ENCODE measurements at places on chromosomes 4 and X.

- no peak for DNase-seq
These were observed 40.6 kb upstream of the SERTM2 start for GRCh38 chrX:111470681-111471403.

- no peak for DNase-seq
These were observed 26.3 kb upstream of the TMEM131L start for GRCh38 chr4:153439831-153440230.

- no peak for DNase-seq
These were observed 27.7 kb downstream of the STEEP1 start for GRCh38 chrX:119537487-119537886.

GRCh38 chr4:15648600-15648999 lies 6.6 kb downstream of the FBXL5 start:
- no peak for DNase-seq

DNA sequence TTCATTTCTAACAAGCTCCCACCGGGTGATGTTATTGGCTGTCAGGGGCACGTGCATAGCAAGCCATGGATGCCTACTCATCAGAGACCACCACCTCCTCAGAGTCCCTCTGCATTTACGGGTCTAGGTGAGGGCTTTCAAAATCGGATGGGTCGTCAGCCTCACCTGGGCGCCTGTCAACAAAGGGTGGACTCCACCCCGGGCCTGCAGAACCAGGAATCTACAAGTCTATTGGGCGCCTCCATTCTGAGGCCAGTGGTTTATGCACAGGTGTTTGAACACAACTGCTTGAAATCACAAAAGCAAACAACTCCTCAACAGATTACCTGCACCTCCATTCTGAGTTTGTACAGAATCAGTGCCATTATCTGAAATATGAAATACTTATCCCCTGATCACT lies 318.9 kb downstream of the PTTG2 start:
- DNase-seq, result no peak

GRCh38 chrX:71487814-71488213 lies 45.1 kb upstream of the OGT start:
- no peak for DNase-seq

GRCh38 chr4:83731609-83732008 lies 195.7 kb downstream of the GPAT3 start:
- DNase-seq, result no peak

DNA sequence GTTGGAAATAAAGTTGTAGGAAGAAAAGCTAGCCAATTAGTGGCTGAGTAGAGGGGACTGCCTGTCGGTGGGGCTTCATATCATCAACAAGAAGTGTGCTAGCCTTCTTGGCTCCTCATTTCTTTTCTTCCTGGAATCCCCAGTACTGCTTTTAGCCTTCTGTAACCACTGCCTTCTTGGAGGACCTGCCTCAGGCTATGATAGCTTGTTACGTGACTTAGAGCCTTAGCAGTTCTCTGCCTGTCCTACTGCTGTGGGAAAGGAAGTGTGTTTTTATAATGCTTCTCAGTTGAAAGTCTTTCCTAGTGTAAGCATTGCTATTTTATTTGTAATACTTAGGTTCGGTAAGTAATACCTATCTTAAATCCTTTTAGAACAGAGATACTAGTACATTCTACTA lies 61.9 kb downstream of the LARP1B start:
- DNase-seq, result no peak

- no peak for DNase-seq
These were observed 93.1 kb upstream of the ESX1 start for GRCh38 chrX:104347860-104348259.

- no peak for DNase-seq
These were observed 105.2 kb upstream of the FRG1 start for GRCh38 chr4:189835505-189835904.

- DNase-seq, result no peak
These were observed 210.4 kb downstream of the KLHL4 start for GRCh38 chrX:87728024-87728423.

DNA sequence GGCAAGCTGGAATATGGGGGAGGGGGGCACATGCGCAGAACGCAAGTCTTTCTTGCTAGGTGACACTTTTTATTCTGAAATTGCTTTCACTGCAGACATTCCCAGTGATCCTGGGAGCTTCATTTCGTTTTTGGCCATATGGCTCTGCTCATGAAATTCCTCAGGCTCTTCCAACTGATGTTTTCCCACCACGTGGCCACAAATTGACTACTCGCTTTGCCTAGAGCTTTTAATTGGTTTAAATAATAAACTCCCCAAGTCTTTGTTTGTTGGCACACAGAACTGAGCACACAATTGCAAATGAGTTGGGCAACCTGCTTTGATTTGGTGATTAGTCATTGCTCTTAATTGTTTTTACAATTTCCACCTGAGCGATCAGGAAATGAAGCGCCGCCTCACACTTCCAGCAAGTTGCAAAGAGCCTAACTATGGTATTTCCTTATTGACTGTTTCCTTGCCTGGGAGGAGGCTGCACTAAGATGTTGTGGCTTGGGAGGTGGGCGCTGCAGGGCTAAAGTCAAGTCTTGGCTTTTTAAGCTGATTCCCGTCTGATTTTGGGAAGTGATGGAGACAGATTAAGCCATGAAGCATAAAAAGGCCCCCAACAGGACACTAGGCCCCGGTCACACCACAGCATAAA lies 282.5 kb downstream of the ZIC3 start:
- no peak for DNase-seq

DNA sequence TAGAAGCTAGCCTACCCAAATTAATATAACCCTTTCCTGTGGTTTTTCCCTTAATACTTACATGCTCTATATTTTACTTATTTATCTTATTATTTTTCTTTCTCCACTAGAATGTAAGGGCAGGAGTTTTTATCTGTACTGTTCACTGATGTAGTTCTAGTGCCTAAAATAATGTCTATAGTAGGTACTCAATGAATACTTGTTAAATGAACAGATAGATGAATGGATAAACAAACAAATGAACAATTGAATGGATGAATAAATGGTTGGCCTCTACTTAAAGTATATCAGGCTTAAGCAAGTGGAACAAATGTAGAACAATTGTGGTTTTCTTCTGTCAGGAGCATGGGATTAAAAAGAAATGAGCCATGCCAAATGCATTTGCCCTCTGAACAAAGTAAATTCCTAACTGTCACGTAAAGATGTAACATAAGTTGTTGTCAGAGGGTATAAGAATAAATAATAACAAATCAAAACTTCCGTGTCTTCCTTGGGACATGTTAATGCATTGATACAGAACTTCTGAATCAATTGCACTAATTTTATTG lies 54.1 kb downstream of the SYTL5 start:
- DNase-seq, result no peak

DNA sequence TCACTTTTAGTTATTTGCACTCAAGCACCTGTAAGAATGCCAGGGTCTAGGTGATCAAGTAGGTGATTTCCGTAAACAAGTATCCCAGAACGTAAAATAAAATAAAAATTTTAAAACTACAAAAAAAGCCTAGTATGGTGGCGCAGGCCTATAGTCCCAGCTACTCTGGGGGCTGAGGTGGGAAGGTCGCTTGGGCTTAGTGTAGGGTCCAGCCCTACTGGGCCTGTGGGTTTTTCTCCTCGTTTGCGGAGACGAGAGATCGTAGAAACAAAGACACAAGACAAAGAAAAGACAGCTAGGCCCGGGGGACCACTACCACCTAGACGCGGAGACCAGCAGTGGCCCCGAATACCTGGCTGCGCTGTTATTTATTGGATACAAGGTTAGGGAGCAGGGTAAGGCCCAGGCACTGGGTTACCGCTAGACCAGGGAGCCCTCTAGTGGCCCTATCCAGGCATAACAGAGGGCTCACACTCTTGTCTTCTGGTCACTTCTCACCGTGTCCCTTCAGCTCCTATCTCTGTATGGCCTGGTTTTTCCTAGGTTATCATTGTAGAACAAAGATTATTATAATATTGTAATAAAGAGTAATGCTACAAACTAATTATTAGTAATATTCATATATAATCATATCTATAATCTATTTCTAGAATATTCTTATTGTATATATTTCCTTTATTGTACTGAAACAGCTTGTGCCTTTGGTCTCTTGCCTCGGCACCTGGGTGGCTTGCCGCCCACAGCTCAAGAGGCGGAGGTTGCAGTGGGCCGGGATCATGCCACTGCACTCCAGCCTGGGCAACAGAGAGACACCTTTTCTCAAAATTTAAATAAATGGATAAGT lies 38.4 kb downstream of the SAGE1 start:
- DNase-seq, result no peak

- DNase-seq, result no peak
These were observed 1477.8 kb downstream of the C4orf33 start for GRCh38 chr4:130573742-130574141.

DNA sequence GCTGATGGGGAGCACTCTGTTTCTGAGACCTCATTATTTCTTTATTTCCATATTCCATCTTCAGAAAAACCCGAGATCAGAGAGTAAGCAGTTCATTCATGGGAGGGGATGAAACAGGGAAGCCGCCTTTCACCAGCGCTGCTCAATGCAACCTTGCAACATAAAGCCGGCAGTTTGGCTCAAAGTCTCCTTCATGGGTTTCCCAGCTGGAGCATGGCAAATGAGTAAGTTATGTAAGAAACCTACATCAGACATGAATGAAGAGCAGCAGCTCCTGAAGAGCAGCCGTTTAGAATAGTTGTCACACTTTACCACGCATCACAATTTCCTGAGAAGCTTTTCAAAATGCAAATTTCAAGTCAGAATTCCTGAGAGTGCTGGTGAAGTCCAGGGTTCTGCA lies 578.8 kb downstream of the FSTL5 start:
- no peak for DNase-seq

GRCh38 chrX:4043951-4044350 lies 330.5 kb upstream of the PRKX start:
- DNase-seq, result no peak

DNA sequence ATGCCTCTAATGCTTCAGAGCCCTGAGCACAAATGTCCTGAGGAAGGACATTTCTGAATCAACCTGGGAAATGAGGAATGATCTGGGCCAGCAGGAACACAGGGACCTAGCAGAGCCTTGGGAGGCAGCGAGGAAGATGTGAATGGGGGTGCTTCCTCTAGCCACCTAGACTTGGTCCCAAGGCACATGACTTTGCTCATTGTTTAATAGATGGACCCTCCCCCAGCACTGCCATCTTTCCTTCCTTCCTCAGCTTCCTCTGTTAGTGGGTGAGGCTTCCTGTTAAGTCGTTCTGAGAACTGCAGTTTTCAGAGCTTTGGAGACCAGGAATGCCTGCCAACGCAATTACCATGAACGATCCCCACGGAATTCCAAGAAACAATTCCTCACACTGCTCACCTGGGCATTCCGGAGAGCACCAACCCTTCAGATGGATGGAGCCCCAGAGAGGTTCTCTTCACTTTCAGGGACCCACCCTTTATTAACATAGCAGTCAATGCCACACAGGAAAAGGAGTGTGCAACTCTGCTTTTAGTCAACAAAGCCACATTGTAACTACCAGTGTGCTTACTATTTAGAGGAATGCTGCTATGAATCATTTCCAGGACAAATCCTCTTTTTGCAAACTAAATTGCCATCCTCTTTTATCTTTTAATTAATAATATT lies 48.5 kb upstream of the STIM2 start:
- no peak for DNase-seq

DNA sequence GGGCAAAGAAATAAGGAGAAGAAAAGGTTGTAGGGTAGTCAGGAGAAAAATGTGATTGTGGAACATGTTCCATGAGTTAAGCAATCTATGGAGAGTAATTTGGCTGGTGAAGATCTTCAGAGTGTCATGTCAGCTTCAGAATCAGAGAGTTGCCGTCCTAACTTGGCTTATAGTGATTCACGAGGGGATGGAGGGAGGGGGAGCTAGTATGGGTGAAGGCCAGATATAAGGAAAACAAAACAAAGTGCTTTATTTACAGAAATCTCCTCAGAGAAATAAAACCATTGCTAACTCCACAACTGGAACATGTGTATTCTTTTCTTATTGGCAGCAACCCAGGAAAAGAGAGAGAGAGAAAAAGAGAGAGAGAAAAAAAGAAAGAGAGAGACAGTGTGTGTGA lies 256.5 kb upstream of the NRK start:
- no peak for DNase-seq

DNA sequence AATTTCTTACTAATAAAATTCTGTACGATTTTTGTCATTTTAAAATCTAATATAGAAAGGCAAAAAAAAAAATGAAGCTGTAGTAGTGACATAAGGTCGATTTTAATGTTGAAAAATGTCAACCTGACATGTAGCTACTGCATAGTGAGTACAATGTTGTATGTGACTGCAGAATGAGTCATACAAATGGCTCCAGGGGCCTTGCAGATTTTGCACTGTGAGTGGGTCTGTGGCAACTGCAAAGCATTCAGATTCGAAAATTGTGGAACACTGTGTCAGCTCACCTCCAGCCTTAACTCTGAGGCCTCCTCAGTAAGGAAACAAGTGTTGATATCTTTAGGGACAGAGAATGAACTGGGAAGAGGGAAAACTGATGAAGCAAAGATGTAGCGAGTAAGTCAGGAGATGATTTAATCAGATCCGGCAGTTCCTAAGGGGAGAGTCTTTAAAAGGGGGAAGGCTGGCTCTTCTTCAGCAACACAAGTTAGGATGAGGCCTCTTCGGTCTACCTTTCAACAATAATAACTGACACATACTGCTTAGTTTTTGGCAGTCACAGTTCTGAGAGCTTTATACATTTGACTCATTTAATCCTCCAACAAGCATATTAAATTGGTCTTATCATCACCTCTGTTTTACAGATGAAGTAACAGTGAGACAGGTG lies 24.9 kb downstream of the TKTL2 start:
- no peak for DNase-seq

DNA sequence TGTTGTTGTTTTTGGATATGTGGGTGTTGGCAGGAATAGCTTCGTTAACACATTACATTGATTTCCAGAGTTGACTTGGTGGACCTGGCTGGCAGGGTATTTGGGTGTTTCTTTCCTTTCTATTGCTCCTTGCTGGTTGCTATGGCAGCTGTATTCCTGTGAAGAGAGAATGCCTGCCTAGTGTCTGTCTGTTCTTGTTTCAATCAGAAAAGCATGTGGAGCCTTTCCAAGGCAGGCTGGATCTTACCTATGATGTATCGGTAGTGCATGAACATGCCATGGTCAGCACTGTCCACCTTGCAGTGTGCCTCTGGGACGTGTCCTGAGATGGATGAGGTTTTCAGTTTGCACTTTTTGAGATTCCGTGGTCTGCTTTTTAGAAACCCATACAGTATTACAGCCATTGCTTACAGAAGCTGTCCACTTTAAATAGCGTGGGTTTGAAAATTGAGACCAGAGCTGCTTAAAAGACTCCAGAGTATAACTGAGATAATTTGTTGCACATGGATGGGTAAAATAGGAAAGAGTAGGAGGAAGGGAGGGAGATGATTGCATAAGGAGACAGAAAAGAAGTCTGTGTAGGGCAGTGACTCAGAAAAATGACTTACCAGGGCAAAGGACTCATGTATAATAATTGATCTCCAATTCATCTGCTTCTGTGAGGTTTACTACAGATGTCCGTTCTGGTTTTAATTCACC lies 20.0 kb upstream of the AADAT start:
- DNase-seq, result no peak

- no peak for DNase-seq
These were observed 219.0 kb upstream of the GIMD1 start for GRCh38 chr4:106587558-106587957.

DNA sequence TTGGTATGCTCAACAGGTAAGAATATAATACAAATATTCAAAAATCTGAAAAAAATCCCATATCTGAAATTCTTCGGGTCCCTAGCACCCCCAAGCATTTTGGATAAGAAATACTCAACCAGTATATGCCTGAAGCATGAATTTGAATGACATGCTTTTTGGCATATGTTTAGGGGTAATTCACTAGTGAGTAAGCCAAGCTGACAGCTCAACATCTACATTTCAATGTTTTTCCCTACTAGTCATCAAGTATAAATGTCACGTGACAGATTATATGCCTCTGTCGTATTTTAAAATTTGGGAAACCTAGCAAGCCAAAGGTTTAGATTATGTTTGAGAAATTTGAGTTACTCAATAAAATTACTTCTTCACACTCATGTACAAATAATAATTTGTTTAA lies 125.1 kb downstream of the FGF16 start:
- no peak for DNase-seq
